ENCODE measurements at places on chromosomes 12 and 14.

DNA sequence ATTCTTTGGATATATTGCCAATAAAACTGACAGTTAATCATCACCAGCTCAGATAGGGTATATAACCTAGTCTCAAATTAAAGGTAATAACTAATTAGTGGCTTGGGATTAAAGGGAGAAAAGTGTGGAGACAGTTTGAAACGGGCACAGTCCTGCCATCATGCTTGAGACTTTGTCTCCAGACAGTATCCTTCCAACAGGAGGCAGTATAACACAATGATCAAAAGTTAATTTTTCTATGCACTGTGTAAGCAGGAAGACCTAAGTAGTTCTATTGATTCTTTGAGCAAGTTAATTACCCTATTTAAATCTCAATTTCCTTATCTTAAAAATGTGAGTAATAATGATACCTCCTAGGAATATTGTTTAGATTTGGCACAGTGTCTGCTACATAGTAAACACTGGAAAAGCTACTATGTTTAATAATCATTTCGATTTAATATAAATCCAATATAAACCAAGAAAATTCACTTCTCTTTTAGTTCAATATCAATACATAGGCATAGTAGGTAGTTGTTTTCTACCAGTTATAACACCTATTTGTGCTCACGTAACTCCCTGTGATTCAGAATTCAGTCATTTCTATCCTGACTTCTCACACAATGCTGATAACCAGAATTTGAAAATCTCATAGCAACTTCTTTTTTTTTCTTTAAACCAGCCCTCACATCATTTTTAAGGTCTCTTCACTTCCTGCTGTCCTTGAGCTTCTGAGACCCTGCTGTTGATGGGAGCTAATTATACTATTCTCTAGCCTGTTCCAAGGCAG lies 53.7 kb downstream of the GALNT4 start:
- no peak for DNase-seq

GRCh38 chr12:19704966-19705365 lies 265.7 kb downstream of the AEBP2 start:
- no peak for DNase-seq

DNA sequence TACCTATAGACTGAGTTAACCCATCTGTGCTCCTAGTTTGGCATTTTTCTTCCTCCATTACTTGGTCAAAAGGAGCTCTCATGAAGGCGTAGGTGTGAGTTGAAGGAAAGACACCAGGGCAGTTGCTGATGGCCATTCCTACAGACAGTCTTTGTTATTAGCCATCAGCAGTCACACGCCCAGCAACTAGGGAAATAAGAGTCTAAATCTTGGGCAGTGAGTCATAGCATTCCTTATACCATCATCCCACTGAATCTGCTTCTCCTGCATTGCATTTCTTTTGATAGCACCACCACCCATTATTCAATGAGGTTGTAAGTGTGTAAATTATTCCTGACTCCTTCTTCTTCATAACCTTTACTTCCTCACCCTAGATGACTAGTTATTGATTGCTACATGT lies 150.9 kb upstream of the IGF1 start:
- DNase-seq, result no peak

GRCh38 chr12:114448618-114448933 lies 42.6 kb upstream of the TBX5 start:
- DNase-seq, result no peak

DNA sequence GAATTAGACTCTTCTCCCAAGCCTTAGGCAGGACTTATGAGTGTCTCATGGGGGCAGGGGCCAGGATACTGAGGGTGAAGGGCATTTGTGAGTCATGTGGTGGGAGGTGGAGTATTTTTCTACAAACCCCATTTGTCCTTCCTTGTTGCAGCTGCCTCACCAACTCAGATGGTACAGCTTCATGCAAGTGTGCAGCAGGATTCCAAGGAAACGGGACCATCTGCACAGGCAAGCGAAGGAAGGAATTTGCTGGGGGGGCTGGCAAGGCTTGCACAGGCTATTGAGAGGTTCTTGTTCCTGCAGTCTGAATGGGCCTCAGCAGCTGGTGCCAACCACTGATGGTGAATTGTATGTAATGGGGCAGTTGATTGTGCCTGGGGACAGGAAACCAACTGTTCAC lies 125.1 kb downstream of the STAB2 start:
- DNase-seq, result no peak

- peak; percentile 45 for DNase-seq
These were observed 723 bp downstream of the NFATC4 start for GRCh38 chr14:24368562-24369252.

- DNase-seq, result no peak
These were observed 92.9 kb downstream of the PAWR start for GRCh38 chr12:79597910-79598309.

GRCh38 chr12:989051-989450 lies 2.0 kb upstream of the ERC1 start:
- DNase-seq, result no peak

DNA sequence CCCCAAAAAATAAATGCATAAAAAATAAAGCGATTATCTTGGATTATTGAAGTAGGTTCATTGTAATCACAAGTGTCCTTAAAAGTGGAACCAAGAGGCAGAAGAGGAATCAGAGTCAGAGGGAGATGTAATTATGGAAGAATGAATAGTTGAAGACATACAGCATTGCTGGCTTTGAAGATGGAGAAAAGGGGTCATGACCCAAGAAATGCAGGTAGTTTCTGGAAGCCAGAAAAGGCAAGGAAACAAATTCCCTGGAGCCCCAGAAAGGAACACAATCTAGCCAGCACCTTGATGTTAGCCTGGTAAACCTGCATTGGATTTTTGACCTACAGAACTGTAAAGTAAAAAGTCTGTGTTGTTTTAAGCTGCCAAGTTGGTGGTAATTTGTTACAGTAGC lies 57.5 kb upstream of the PTGR2 start:
- no peak for DNase-seq

DNA sequence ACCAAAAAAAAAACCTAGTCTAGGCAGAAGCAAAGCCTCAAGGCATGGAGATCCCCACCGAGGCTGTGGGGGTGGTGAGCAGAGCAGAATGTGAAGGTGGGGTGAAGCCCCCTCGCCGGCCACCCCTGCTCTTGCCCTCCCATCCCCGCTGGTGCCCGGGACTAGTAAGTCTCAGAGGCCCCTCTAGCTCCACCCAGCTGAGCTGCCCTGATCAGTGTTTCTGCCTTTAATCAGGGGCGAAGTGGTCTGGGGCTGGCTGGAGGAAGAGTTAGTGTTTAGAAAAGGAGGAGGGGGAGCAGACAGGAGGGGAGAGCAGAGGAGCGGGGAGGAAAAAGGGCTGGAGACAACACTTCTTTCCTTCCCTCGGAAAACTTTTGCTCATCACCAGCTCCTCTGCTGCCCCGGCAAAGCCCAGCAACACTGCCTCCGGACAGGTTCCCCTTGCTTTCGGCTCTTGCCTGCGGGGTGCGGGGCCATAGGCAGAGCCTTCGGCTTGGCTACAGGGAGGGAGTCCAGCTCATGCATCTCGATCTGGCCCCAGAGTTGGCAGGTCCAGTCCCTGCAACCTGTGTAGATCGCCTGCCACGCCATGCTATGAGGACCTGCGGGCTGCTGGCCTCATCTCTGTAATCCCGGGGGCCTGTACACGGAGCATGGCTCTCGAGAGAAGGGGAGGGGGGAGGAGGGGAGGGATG lies 3.4 kb upstream of the DLK1 start:
- DNase-seq, result no peak

DNA sequence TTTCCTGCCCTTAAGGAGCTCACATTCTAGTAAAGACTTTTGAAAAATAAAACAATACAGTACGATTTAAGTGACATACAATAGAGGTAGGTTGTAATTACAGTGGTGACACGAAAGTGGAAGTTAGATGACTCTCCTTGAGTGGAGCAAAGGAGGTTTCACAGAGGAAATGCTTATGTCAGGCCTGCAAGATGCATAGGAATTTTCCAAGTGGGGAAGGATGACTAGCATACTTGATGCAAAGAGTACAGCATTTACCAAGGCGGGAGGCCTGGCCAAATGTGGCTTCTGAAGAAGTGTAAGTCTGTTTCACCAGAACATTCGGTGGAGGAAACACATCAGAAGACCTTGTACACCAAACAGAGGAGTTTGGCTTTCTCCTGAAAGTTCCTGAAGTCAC lies 55.2 kb downstream of the ERO1A start:
- DNase-seq, result no peak

DNA sequence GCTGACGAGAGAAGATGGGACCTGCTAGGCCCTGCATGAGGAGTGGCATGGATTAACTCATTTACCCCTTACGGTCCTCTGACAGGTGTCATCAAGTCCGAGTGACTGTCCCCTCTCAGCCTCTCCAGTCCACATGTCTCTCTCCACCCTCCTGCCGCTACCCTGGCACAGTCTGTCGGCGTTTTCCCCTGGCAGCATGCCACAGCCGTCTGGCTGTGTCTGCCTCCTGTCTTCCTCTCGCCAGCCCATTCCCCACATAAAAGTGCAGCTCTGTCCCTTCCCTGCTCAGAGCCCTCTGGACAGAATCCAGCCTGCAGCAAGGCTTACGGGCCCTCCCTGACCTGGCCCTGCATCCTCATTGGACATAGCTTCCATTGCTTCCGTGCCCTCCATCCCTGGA lies 45.6 kb downstream of the UBE3B start:
- DNase-seq, result no peak

GRCh38 chr14:102209224-102209966 lies 69.7 kb downstream of the WDR20 start:
- no peak for DNase-seq

- no peak for DNase-seq
These were observed 300.4 kb upstream of the CLEC14A start for GRCh38 chr14:38556252-38556651.

- peak; percentile 73 for DNase-seq
These were observed 123.0 kb upstream of the PZP start for GRCh38 chr12:9331218-9331626.

GRCh38 chr14:96272777-96273473 lies 16.9 kb downstream of the BDKRB1 start:
- DNase-seq, result no peak

- no peak for DNase-seq
These were observed 380.4 kb upstream of the CCDC196 start for GRCh38 chr14:66105815-66106214.

Measured in activated CD8-positive, alpha-beta memory T cell treated with anti-CD3 and anti-CD28 coated beads, Interleukin-2, amount 50 U/mL, for 4 hours (primary cell).